ENCODE measurements at places on chromosomes 12 and 14. TPM values are rescaled to one million over a fixed set of nuclear protein-coding genes. Genes with fewer than 3 reads are reported as not detected.

RND1 gene
- 3.7 TPM for polyA plus RNA-seq

POTEG gene
- not detected for polyA plus RNA-seq

TMTC2 gene
- polyA plus RNA-seq: 39.5 TPM

CLEC1A gene
- polyA plus RNA-seq: 2.8 TPM

CISTR gene
- polyA plus RNA-seq: 0.44 TPM

ZBTB25 gene
- polyA plus RNA-seq: 15.3 TPM

CCDC196 gene
- 0.22 TPM for polyA plus RNA-seq

KCNA5 gene
- polyA plus RNA-seq: 2.1 TPM

SNRPF gene
- polyA plus RNA-seq: 101 TPM

AICDA gene
- 0.42 TPM for polyA plus RNA-seq

BATF gene
- 0.86 TPM for polyA plus RNA-seq

NINJ2 gene
- polyA plus RNA-seq: 1.5 TPM

KERA gene
- not detected for polyA plus RNA-seq

JAG2 gene
- 11.4 TPM for polyA plus RNA-seq

SLCO1A2 gene
- 0.05 TPM for polyA plus RNA-seq

CPNE6 gene
- not detected for polyA plus RNA-seq

BHLHE41 gene
- 0.92 TPM for polyA plus RNA-seq

NEDD1 gene
- 34.1 TPM for polyA plus RNA-seq

IAPP gene
- polyA plus RNA-seq: not detected

MMP17 gene
- polyA plus RNA-seq: 1.8 TPM

CMKLR1 gene
- 4.3 TPM for polyA plus RNA-seq

ESPL1 gene
- polyA plus RNA-seq: 8.7 TPM

STON2 gene
- polyA plus RNA-seq: 39.3 TPM

MAP3K9 gene
- polyA plus RNA-seq: 5.4 TPM

AKAP6 gene
- 3.0 TPM for polyA plus RNA-seq

RTRAF gene
- polyA plus RNA-seq: 307 TPM

TEX52 gene
- 0.70 TPM for polyA plus RNA-seq

MIP gene
- polyA plus RNA-seq: 0.21 TPM

CLEC2B gene
- 2.7 TPM for polyA plus RNA-seq

RIPK3 gene
- 4.0 TPM for polyA plus RNA-seq

GPR162 gene
- 37.7 TPM for polyA plus RNA-seq

DIO2 gene
- 0.46 TPM for polyA plus RNA-seq

KICS2 gene
- 6.7 TPM for polyA plus RNA-seq

CKAP4 gene
- 110 TPM for polyA plus RNA-seq

PAWR gene
- 59.8 TPM for polyA plus RNA-seq

USP15 gene
- 54.9 TPM for polyA plus RNA-seq

RAPGEF3 gene
- 92.6 TPM for polyA plus RNA-seq

FGF23 gene
- polyA plus RNA-seq: 0.06 TPM

KRT72 gene
- not detected for polyA plus RNA-seq

MGAT4C gene
- polyA plus RNA-seq: 1.4 TPM

PTCSC3 gene
- 0.46 TPM for polyA plus RNA-seq

A2M gene
- 281 TPM for polyA plus RNA-seq

VSX2 gene
- polyA plus RNA-seq: 0.11 TPM

LRP1-AS gene
- polyA plus RNA-seq: not detected

GLRX5 gene
- polyA plus RNA-seq: 69.8 TPM

SERPINA12 gene
- 0.30 TPM for polyA plus RNA-seq

FAM90A1 gene
- 2.6 TPM for polyA plus RNA-seq

MYF5 gene
- polyA plus RNA-seq: not detected

DPY19L2 gene
- 65.5 TPM for polyA plus RNA-seq
